ENCODE measurements at places on chromosomes 2 and 18. TPM values are rescaled to one million over a fixed set of nuclear protein-coding genes. Genes with fewer than 3 reads are reported as not detected.
A peak's percentile ranks its signal among the peaks of the same experiment; 100 is the strongest.

CDCA7 gene
- 76.9 TPM for total RNA-seq

KLHL41 gene
- 26.1 TPM for total RNA-seq

KCNJ3 gene
- total RNA-seq: not detected

ALPG gene
- not detected for total RNA-seq

TIGD1 gene
- total RNA-seq: 10.2 TPM

KIF1A gene
- total RNA-seq: 4.0 TPM

TIA1 gene
- total RNA-seq: 148 TPM

GRCh38 chr2:99150706-99151105 lies 4.0 kb downstream of the TSGA10 start:
- no peak overlapping the region for H3K4me3 ChIP-seq
- H3K27me3 ChIP-seq: no peaks in the 10 kb centered on the region
- DNase-seq: no peak
- no peak overlapping the region for H3K27ac ChIP-seq
- H3K36me3 ChIP-seq: no peaks in the 10 kb centered on the region

- H3K27me3 ChIP-seq: no peaks in the 10 kb centered on the region
- no peak for DNase-seq
- no peak overlapping the region for H3K4me3 ChIP-seq
Measured at GRCh38 chr2:230106771-230107170, 38.0 kb upstream of the SLC16A14 start.

DNA sequence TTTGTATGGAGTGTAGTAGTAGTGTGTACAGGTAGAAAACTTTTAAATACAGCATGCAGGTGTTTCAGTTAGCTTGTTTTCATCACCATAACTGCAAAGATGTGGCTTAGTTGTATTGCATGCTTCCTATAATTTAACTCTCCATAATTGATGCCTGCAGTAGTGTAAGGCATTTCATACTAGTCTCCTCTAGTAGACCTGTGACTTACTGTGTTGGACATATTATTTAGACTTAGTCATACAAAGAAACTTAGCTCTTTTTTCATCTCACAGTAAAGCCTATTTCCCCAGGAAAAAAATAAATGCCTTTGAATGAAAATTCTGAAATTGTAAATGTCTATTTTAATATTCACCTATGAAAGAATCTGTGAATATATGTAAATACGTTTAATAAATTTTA lies 52.8 kb upstream of the TWSG1 start:
- no peak overlapping the region for H3K27ac ChIP-seq
- H3K4me3 ChIP-seq: no peak overlapping the region
- no peaks in the 10 kb centered on the region for H3K4me1 ChIP-seq
- no peak for DNase-seq
- no peaks in the 10 kb centered on the region for H3K27me3 ChIP-seq
- no peaks in the 10 kb centered on the region for H3K36me3 ChIP-seq

- H3K27ac ChIP-seq: no peak overlapping the region
- no peaks in the 10 kb centered on the region for H3K36me3 ChIP-seq
- H3K4me3 ChIP-seq: no peak overlapping the region
Measured at GRCh38 chr2:226665306-226665831, 134.3 kb downstream of the IRS1 start.

- DNase-seq: no peak
- no peaks in the 10 kb centered on the region for H3K36me3 ChIP-seq
- no peak overlapping the region for H3K4me3 ChIP-seq
- H3K27me3 ChIP-seq: peaks cover 3% of the 10 kb centered on the region
- peaks cover 4% of the 10 kb centered on the region for H3K4me1 ChIP-seq
- no peak overlapping the region for H3K27ac ChIP-seq
Measured at GRCh38 chr2:75605770-75606529, 40.6 kb upstream of the MRPL19 start.

GRCh38 chr18:49547701-49548100 lies 14.2 kb upstream of the LIPG start:
- no peak overlapping the region for H3K27ac ChIP-seq
- H3K27me3 ChIP-seq: no peaks in the 10 kb centered on the region

GRCh38 chr2:134778372-134778771 lies 59.6 kb upstream of the TMEM163 start:
- H3K27me3 ChIP-seq: no peaks in the 10 kb centered on the region
- DNase-seq: no peak
- H3K4me1 ChIP-seq: no peaks in the 10 kb centered on the region
- no peaks in the 10 kb centered on the region for H3K36me3 ChIP-seq
- no peak overlapping the region for H3K4me3 ChIP-seq

DNA sequence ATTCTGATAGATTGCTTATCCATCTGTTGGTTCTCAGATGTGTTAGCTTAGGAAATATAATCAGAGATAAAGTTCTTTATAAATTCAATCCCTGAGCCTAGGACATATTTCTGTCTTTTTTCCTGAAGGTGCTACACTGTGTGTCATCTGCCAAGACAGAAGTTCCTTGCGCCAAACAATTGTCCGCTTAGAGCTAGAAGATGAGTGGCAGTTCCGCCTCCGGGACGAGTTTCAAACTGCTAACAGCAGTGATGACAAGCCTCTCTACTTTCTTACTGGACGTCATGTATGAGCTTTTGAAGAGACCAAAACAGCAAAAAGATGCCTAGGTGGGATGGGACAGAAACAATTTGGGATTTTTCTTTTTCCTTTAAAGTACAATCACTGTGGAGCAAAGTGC lies 78.0 kb downstream of the ESCO1 start:
- no peaks in the 10 kb centered on the region for H3K27me3 ChIP-seq
- H3K36me3 ChIP-seq: no peaks in the 10 kb centered on the region
- no peak overlapping the region for H3K27ac ChIP-seq
- H3K4me3 ChIP-seq: no peak overlapping the region

DNA sequence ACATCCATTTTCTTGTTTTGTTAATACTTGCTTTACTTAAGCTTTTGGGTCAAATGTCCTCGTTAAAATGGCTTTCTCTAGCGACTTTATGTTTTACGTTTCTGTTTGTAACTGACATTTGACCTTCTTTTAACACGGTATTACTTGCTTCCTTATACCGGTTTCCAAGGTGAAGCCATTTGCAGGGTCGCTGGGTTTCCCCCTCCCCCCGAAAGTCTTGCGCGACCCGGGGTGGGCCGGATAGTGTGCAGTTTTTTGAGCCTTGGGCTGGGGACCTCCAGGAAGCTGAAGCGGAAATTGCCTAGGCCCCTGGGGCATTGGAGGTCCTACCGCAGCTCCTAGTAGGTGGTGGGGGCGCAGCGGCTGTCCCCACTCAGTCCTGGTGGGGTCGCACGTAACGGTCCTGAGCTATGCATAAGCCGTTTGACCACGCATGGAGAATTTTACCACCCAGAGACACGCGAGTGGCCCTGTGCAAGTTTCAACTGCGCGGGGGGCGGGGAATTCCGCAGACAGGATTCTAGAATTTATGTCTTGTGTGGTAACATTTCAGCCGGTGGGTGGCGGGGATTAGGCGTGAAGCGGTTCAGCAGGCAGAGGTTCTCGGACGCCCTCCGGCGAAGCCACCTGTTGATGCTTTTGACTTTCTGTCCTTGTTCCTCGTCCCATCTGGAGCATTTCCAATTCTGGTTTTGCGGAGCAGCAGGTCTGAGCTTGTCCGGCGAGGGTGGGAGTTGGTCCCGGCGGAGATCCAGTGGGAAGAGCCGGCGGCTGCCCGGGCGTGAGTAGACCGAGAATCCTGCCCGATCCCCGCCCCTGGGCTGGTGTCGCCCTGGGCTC lies 2.4 kb downstream of the CFLAR start:
- H3K4me3 ChIP-seq: peak overlapping the region; percentile 64
- no peaks in the 10 kb centered on the region for H3K36me3 ChIP-seq
- peak overlapping the region; percentile 88 for H3K27ac ChIP-seq
- peaks cover 15% of the 10 kb centered on the region for H3K4me1 ChIP-seq
- no peaks in the 10 kb centered on the region for H3K27me3 ChIP-seq

GRCh38 chr18:6488956-6489355 lies 74.2 kb upstream of the L3MBTL4 start:
- no peak overlapping the region for H3K27ac ChIP-seq
- no peak overlapping the region for H3K4me3 ChIP-seq
- no peak for DNase-seq
- no peaks in the 10 kb centered on the region for H3K36me3 ChIP-seq

DNA sequence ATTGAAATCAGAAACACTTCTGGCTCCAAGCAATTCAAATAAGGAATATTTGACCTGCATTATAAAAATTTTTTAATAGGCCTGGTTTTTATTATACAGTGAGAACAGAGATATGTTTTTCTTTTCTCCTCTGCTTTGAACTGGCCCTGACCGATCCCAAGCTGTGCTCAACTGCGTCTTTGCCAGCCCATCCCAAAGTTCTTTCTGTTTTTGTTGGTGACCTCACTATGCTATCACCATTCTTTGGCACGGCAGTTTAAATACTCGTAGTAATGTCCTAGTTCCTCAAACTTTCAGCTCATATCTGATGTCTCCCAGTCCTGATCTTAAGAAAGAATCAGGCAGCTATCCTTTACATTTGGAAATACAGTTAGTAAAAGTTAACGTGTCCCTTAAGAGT lies 42.3 kb upstream of the NETO1 start:
- H3K27ac ChIP-seq: no peak overlapping the region
- H3K4me1 ChIP-seq: no peaks in the 10 kb centered on the region
- DNase-seq: no peak
- no peaks in the 10 kb centered on the region for H3K27me3 ChIP-seq

- no peaks in the 10 kb centered on the region for H3K27me3 ChIP-seq
- H3K4me3 ChIP-seq: no peak overlapping the region
- peak overlapping the region; percentile 45 for H3K27ac ChIP-seq
- DNase-seq: peak; percentile 71
- peaks cover 74% of the 10 kb centered on the region for H3K4me1 ChIP-seq
Measured at GRCh38 chr2:41936771-41937463, 110.9 kb upstream of the PKDCC start.

GRCh38 chr2:62501794-62502500 lies 4.0 kb downstream of the TMEM17 start:
- H3K27me3 ChIP-seq: no peaks in the 10 kb centered on the region
- peak; percentile 43 for DNase-seq
- H3K27ac ChIP-seq: peak overlapping the region; percentile 34
- H3K4me3 ChIP-seq: no peak overlapping the region
- peaks cover 16% of the 10 kb centered on the region for H3K4me1 ChIP-seq
- no peaks in the 10 kb centered on the region for H3K36me3 ChIP-seq

- no peak overlapping the region for H3K27ac ChIP-seq
- DNase-seq: no peak
- H3K4me1 ChIP-seq: no peaks in the 10 kb centered on the region
- no peaks in the 10 kb centered on the region for H3K27me3 ChIP-seq
- peaks cover 70% of the 10 kb centered on the region for H3K36me3 ChIP-seq
Measured at GRCh38 chr2:69099541-69099940, 86.6 kb downstream of the ANTXR1 start.

Measured in SJCRH30 (cell line).